ENCODE measurements at places on chromosomes 1 and 21.

DNA sequence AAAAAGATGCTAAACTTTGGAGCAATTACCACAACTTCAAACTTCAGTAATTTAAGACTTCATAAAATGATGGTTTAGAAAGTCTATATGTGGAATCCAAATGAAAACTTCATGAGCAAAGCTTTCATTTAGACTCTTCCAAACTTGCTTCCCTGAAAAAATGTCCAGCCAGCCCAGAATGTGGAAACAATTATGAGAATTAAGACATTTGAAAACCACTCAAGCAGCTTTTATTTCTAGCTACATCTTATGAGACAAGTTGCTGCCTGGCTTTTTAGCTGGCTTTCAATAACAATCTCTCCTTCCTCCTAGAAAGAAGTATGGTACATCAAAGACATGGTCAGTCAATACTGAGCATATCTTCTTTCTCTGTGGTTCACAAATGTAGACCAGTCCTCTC is 21.8 kb downstream of the LPAR3 start:
- peaks cover 16% of the 10 kb centered on the region for H3K27me3 ChIP-seq
- no peak overlapping the region for H3K4me3 ChIP-seq
- no peak for DNase-seq

GRCh38 chr1:27166351-27166802 is 11.5 kb upstream of the SLC9A1 start:
- H3K27ac ChIP-seq, result no peak overlapping the region
- no peak overlapping the region for H3K4me3 ChIP-seq
- H3K36me3 ChIP-seq, result peaks cover 1% of the 10 kb centered on the region
- no peak for DNase-seq

- H3K4me1 ChIP-seq, result peaks cover 17% of the 10 kb centered on the region
- no peak for DNase-seq
- H3K4me3 ChIP-seq, result no peak overlapping the region
- H3K27me3 ChIP-seq, result peaks cover 100% of the 10 kb centered on the region
- no peak overlapping the region for H3K27ac ChIP-seq
Measured at GRCh38 chr1:63330331-63330916, 8.1 kb downstream of the FOXD3 start.

GRCh38 chr1:43284065-43284464 is 1.3 kb downstream of the C1orf210 start:
- H3K36me3 ChIP-seq, result peaks cover 1% of the 10 kb centered on the region
- H3K4me1 ChIP-seq, result no peaks in the 10 kb centered on the region
- DNase-seq, result no peak
- peaks cover 23% of the 10 kb centered on the region for H3K27me3 ChIP-seq
- H3K4me3 ChIP-seq, result no peak overlapping the region
- no peak overlapping the region for H3K27ac ChIP-seq

DNA sequence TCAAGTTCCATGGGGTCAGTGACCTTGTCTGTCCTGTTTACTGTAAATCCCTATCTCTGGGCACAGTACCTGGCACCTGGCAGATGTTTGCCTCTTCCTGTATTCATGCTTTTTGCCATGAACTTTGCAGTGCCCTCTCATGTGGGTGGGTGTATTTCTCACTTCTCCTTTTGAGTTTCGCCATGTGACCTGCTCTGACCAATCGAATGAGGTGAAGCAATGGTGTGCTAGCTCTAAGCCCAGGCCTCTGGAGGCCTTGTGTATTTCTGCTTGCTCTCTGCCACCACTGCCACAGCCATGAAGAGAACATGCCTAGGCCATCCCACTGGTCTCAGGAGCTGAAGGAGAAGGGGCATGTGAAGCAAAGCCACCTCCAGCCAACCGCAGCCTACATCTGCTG is 185.5 kb upstream of the ZC3H12A start:
- peaks cover 1% of the 10 kb centered on the region for H3K36me3 ChIP-seq
- H3K4me3 ChIP-seq, result no peak overlapping the region
- no peaks in the 10 kb centered on the region for H3K4me1 ChIP-seq

DNA sequence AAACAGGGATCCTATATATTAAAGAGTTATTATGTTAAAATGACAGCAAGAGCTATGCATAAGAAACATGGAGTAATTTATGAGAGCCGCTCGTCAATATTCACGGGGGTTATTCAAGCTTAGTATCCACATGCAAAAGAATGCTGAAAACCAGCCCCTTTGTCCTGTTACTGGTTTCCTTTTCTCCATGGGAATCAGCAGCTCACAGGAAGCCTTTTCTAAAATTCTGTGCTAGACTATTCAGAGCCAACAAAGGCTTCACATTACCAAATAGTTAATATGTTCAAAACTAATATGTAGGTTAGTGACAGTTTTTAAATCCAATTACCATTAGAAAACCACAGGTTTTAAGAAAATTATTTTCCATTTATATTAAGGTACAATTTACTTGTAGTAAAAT is 225.6 kb upstream of the MAP1LC3C start:
- no peaks in the 10 kb centered on the region for H3K4me1 ChIP-seq
- H3K36me3 ChIP-seq, result no peaks in the 10 kb centered on the region
- no peak for DNase-seq
- H3K27ac ChIP-seq, result no peak overlapping the region

GRCh38 chr21:32753818-32754585 is 17.6 kb downstream of the PAXBP1 start:
- no peaks in the 10 kb centered on the region for H3K4me1 ChIP-seq
- H3K27ac ChIP-seq, result no peak overlapping the region
- H3K4me3 ChIP-seq, result no peak overlapping the region
- peaks cover 71% of the 10 kb centered on the region for H3K36me3 ChIP-seq
- no peaks in the 10 kb centered on the region for H3K27me3 ChIP-seq

- peaks cover 24% of the 10 kb centered on the region for H3K36me3 ChIP-seq
- H3K27me3 ChIP-seq, result no peaks in the 10 kb centered on the region
- DNase-seq, result no peak
- no peak overlapping the region for H3K27ac ChIP-seq
Measured at GRCh38 chr1:161071886-161072371, 2.2 kb upstream of the ARHGAP30 start.

- no peaks in the 10 kb centered on the region for H3K4me1 ChIP-seq
- no peak overlapping the region for H3K27ac ChIP-seq
- H3K4me3 ChIP-seq, result no peak overlapping the region
- peaks cover 14% of the 10 kb centered on the region for H3K27me3 ChIP-seq
Measured at GRCh38 chr1:15128077-15128476, 25.5 kb upstream of the TMEM51 start.

- H3K4me1 ChIP-seq, result no peaks in the 10 kb centered on the region
- H3K36me3 ChIP-seq, result no peaks in the 10 kb centered on the region
- H3K27ac ChIP-seq, result no peak overlapping the region
- H3K27me3 ChIP-seq, result peaks cover 29% of the 10 kb centered on the region
- H3K4me3 ChIP-seq, result no peak overlapping the region
Measured at GRCh38 chr1:2785631-2786328, 15.7 kb downstream of the TTC34 start.

GRCh38 chr1:147897029-147897752 is 5.4 kb upstream of the GJA8 start:
- H3K4me3 ChIP-seq, result no peak overlapping the region
- peaks cover 11% of the 10 kb centered on the region for H3K27me3 ChIP-seq
- DNase-seq, result no peak
- peaks cover 6% of the 10 kb centered on the region for H3K4me1 ChIP-seq
- no peaks in the 10 kb centered on the region for H3K36me3 ChIP-seq

DNA sequence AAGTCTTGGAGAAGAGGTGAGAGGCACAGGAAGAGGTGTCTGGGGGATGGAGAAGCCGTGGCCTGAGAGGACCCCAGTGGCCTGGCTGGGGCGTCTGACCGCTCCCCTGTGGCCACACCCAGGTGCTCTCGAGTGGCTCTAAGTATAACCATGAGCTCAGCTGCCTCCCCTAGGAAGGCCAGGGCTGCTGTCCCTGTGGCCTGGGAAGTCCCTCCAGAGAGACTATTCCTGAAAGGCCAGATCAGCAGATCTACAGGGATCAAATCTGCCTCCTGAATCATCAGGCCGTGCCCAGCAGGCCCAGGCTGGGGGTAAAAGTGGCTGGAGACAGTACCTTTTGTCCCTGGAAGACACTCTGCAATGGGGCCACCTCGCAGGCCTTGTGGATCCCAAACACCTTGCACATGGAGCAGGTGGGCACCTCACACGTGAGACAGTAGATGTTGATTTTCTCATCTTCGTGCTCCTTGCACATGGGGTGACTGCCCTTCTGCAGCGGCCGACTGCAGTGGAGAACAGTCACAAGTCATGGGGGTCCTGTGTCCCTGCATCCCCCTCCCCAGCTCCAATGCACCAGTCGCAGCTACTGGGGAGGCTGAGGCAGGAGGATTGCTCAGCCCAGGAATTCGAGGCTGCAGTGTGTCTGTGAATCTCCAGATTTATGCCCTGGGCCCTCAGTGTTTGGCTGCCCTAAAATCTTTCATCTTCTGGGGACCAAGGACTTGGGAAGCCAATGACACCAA is 6.4 kb downstream of the TRIM63 start:
- H3K27me3 ChIP-seq, result peaks cover 72% of the 10 kb centered on the region
- DNase-seq, result no peak
- H3K4me3 ChIP-seq, result no peak overlapping the region
- H3K4me1 ChIP-seq, result no peaks in the 10 kb centered on the region
- no peak overlapping the region for H3K27ac ChIP-seq

DNA sequence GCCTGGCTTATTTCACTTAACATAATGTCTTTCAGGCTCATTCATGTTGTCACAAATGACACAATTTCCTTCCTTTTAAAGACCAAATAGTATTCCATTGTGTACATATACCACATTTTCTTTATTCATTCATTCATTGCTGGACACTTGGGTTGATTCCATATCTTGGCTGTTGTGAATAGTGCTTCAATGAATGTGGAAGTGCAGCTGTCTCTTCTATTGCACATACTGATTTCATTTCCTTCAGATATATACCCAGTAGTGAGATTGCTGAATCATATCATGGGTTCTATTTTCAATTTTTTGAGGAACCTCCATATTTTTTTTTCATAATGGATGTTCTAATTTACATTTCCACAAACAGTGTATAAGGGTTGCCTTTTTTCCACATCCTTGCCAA is 38.6 kb upstream of the WLS start:
- no peak for DNase-seq
- H3K27ac ChIP-seq, result no peak overlapping the region
- H3K27me3 ChIP-seq, result no peaks in the 10 kb centered on the region
- no peak overlapping the region for H3K4me3 ChIP-seq
- H3K36me3 ChIP-seq, result no peaks in the 10 kb centered on the region

DNA sequence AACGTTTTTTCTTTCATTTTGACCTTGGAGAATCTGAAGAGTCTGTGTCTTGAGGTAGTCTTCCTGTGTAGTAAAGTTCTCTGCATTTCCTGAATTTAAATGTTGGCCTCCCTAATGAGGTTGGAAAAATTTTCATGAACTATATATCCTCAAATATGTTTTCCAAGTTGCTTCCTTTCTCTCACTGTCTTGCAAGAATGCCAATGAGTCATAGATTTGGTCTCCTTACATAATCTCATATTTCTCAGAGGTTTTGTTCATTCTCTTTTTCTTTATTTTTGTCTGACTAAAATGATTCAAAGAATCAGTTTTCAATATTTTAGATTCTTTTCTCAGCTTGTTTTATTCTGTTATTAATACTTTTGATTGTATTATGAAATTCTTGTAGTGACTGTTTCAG is 87.6 kb downstream of the DRAM2 start:
- no peak overlapping the region for H3K4me3 ChIP-seq
- H3K27me3 ChIP-seq, result peaks cover 68% of the 10 kb centered on the region
- H3K27ac ChIP-seq, result no peak overlapping the region
- H3K4me1 ChIP-seq, result no peaks in the 10 kb centered on the region
- peaks cover 2% of the 10 kb centered on the region for H3K36me3 ChIP-seq

GRCh38 chr21:42653231-42654061 is at the start of gene PDE9A:
TSS of gene PDE9A (plus strand) at chr21:42653621. CDS start at chr21:42653815, 194 bp downstream.
- peaks cover 71% of the 10 kb centered on the region for H3K27me3 ChIP-seq
- peaks cover 2% of the 10 kb centered on the region for H3K36me3 ChIP-seq
- no peak for DNase-seq
- peaks cover 16% of the 10 kb centered on the region for H3K4me1 ChIP-seq
- H3K27ac ChIP-seq, result no peak within 1 kb of the TSS
